Pulmonary artery endothelial cell (primary cell): ENCODE measurements at places on chromosomes 12 and 14. TPM values are rescaled to one million over a fixed set of nuclear protein-coding genes. Genes with fewer than 3 reads are reported as not detected.

DNA sequence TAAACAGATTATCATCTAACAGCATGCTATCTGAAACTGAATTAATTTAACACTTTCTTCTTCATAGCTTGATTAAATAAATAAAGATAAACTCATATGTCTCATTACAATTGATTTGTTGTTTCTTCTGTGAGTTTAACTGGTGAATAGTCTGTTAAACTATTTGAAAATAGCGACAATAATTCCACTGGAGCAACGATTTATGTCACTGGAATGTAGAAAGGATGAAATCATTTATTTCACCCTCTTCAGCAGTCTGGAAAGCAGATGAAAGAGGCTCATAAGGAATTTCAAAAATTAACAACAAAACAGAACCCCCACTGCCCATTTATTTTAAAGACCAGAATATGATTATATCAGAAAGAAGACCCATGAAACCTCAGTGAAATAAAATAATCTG lies 1165.1 kb upstream of the USP15 start:
- DNase-seq = no peak

GRCh38 chr14:68925373-68925772 lies 53.7 kb downstream of the ACTN1 start:
- no peak for DNase-seq

DNA sequence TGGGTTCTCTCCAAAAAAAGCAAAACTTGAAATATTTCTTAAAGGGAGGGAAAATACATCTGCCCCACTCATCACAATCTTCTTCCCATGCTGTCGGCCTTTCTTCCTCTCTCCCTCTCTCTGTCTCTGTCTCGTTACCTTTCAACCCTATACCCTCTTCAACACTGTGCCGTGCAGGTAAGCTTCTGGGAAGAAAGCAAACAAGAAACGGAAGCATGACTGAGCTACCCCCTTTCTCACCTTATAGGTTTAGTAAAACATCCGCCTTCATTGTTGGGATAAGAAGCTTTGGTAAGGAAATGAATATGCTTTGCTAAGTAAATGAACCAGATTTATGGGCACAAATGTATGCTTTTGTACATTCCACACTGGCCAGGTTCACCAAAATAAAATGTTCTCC lies 63.0 kb downstream of the TMEM30B start:
- no peak for DNase-seq

GRCh38 chr14:42002141-42002540 lies 395.5 kb downstream of the LRFN5 start:
- DNase-seq = no peak

DNA sequence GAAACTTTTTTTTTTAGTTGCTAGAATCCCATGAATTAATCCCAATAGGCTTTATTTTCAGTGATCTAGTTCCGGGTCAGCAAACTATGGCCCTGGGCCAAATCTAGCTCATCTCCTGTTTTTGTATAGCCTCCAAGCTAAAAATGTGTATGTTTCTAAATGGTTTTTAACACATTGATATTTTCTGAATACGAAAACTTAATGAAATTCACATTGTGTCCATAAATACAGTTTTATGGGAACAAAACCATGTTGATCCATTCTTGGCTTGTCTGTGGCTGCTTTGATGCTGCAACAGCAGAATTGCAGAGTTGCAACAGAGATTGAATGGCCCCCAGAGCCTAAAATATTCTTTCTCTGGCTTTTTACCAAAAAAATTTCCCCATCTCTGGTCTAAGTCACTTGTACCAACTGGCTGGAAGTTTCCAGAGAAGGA lies 47.5 kb downstream of the ZNF664 start:
- no peak for DNase-seq

SOAT2 gene
- total RNA-seq = not detected in 2 replicates

KRT80 gene
- 2.0 and 4.9 TPM in 2 replicates for total RNA-seq
